Esophagus squamous epithelium (tissue), 5 donors: ENCODE measurements at places on chromosomes 5 and 9. TPM values are rescaled to one million over a fixed set of nuclear protein-coding genes. Genes with fewer than 3 reads are reported as not detected.

GRCh38 chr5:21807953-21808352 lies 1045.2 kb downstream of the CDH12 start:
- DNase-seq: no peak

- DNase-seq: no peak
Measured at GRCh38 chr5:124912638-124913328, 166.3 kb upstream of the ZNF608 start.

DNA sequence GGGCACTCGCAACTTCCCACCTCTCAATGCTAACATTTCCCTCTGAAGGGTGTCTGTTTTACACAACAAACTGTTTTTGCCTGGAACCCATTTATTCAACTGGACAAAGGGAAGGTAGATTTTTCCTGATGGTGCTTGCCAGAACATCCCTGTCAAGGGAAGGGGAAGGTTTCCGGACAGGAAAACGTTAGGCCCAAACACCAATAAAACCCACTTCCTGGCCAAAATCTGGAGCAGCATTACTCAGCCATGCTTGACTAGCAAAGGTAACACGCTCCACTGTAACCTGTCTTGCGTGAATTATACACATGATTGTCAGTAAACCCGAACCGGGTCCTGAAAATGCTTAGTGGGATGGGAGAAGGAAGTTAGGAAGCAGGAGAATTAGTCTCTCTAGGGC lies 90.2 kb downstream of the SAXO1 start:
- no peak for DNase-seq

SPATA9 gene
- not detected for total RNA-seq

RLN2 gene
- total RNA-seq: not detected

DNA sequence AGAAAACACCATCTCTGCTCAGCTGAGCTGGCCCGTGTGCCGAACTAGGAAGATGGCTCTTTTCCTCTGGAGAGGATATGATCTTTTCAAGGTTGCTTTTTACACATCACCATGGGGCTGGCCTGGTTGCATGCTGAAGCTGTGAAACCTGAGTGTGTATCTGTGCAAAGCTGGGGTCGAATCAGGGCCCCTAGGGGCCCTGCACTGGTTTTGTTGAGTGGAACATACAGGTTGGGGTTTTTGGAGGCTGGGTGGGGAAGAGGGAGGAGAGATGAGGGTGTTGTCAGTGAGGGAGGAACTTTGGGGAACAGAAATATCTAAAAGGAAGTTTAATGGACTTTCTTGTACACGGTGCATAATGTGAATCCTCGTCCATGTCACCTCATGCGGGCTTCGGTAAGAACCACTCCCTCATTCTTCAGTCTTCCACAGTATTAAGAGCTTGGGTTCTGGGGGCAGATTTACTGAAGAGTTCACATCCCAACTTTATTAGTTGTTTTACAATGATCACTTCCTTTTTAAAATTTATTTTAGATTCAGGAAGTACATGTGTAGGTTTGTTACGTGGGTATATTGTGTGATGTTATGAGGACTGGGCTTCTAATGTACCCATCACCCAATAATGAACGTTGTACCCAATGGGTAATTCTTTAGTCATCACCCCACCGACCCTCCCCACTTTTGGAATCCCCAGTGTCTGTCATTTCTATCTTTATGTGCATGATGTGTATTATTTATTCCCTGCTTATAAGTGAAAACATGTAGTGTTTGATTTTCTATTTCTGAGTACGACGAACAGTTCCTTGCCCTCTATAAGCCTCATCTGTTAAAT lies 238.2 kb downstream of the NR3C1 start:
- no peak for DNase-seq

- no peak for DNase-seq
Measured at GRCh38 chr9:26833792-26834191, 58.8 kb downstream of the CAAP1 start.

- DNase-seq: no peak
Measured at GRCh38 chr5:136026636-136027035, 2.2 kb upstream of the TGFBI start.

OGN gene
- 23.3 TPM for total RNA-seq

GRCh38 chr5:140131967-140132409 lies 6.3 kb downstream of the IGIP start:
- DNase-seq: no peak
